ENCODE measurements at places on chromosomes 11 and 22. TPM values are rescaled to one million over a fixed set of nuclear protein-coding genes. Genes with fewer than 3 reads are reported as not detected.

- peak overlapping the region; percentile 88 for H3K27ac ChIP-seq
- H3K4me1 ChIP-seq = peaks cover 10% of the 10 kb centered on the region
- H3K36me3 ChIP-seq = peaks cover 15% of the 10 kb centered on the region
- no peaks in the 10 kb centered on the region for H3K27me3 ChIP-seq
These were observed 348 bp downstream of the PLCB3 start for GRCh38 chr11:64251753-64252002.

GRCh38 chr11:63639199-63639832, 25.1 kb upstream of the PLAAT3 start:
- peaks cover 23% of the 10 kb centered on the region for H3K36me3 ChIP-seq
- no peak overlapping the region for H3K4me3 ChIP-seq
- DNase-seq = peak; percentile 27

- peaks cover 41% of the 10 kb centered on the region for H3K36me3 ChIP-seq
- DNase-seq = peak; percentile 37
- peaks cover 14% of the 10 kb centered on the region for H3K4me1 ChIP-seq
- no peak overlapping the region for H3K4me3 ChIP-seq
These were observed 14.8 kb downstream of the BRD1 start for GRCh38 chr22:49812838-49813237.

DNA sequence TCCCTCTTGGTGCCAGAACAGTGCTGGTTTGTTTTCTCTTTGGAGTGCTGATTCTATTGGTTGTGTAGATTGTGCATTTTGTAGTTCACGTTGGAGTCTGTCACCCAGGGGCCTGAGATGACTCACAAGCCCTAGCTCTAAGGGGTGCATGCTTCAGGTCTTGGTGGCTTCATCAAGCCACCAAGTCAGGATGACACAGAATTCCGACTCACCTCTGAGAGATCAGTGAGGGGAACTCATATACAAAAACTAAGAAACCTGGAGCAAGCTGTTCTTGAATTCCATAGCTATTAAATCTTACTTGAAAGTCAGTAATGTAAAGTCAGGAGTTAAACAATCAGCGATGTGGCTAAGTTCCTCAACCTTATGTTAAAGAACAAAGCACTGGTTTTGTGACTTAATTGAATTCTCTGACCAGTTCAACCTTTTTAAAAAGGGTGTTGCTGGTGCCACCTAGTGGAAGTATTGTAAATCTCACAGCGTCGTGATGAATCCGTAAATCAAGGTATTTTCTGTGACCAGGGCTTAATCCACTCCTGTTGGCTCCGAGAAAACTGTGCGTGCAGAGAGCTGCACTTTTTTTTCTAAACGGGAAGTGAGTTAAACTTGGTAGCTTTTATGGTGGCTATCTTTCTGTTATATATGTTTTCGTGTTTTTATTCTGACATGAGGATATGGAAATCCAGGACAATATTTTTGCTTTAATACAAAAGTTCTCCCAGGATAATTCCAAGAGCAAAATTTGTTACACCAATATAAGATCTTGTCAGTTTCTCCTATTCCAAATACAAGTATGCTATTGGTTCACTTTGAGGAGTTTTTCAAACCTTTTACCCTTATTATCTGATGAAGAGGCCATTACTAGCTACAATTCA, 14.6 kb downstream of the MMP13 start:
- no peaks in the 10 kb centered on the region for H3K4me1 ChIP-seq
- H3K4me3 ChIP-seq = no peak overlapping the region
- peak; percentile 73 for DNase-seq
- peaks cover 1% of the 10 kb centered on the region for H3K27me3 ChIP-seq

GRCh38 chr11:79087238-79087960, 353.4 kb downstream of the TENM4 start:
- peak overlapping the region; percentile 62 for H3K27ac ChIP-seq
- H3K27me3 ChIP-seq = no peaks in the 10 kb centered on the region
- DNase-seq = peak; percentile 62
- peaks cover 22% of the 10 kb centered on the region for H3K4me1 ChIP-seq

DNA sequence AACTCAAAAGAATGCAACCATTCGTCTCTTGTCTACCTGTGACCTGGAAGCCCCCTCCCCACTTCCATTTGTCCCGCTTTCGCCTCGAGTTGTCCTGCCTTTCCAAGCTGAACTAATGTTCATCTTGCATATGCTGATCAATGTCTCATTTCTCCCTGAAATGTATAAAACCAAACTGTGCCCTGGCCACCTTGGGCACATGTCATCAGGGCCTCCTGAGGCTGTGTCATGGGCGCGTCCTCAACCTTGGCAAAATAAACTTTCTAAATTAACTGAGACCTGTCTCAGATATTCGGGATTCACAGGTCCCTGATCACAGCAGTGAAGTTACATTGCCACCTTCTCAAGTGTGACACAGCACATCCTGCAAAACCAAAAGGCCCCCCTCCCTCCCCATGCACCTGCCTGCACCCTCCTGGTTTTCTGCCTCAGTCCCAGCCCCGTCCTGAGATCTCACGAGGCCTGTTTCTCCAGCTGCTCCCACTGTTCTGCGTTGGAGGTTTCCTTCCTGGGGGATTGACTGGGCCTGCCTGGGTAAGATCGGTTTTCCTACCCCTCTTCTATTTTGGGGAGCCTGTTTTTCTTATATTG, 1328.7 kb downstream of the TBC1D22A start:
- no peaks in the 10 kb centered on the region for H3K27me3 ChIP-seq
- no peak overlapping the region for H3K4me3 ChIP-seq
- DNase-seq = no peak
- no peak overlapping the region for H3K27ac ChIP-seq
- no peaks in the 10 kb centered on the region for H3K4me1 ChIP-seq
- no peaks in the 10 kb centered on the region for H3K36me3 ChIP-seq

Gene IGF2
- 2.3 TPM for total RNA-seq

- no peak overlapping the region for H3K4me3 ChIP-seq
- H3K27ac ChIP-seq = no peak overlapping the region
These were observed 38.0 kb downstream of the MRGPRD start for GRCh38 chr11:68942751-68943271.

DNA sequence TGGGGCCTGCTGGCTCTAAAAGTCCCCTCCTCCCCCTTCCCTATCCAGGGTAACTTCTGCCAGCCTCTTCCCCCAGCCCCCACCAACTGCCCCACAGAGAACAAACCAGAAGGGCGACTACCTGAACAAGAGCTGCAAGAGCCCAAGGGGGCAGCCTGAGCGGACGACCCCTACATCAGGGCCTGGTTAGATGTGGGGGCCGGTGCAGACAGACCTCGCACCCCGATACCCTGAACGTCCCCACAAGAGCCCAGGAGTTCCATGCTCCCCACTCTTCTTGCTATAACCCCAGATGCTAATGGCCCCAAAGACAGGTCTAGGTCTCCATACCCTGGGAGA, 20.7 kb downstream of the SUN2 start:
- no peak for DNase-seq
- H3K27ac ChIP-seq = no peak overlapping the region
- no peaks in the 10 kb centered on the region for H3K27me3 ChIP-seq
- peaks cover 78% of the 10 kb centered on the region for H3K36me3 ChIP-seq
- H3K4me1 ChIP-seq = peaks cover 5% of the 10 kb centered on the region

DNA sequence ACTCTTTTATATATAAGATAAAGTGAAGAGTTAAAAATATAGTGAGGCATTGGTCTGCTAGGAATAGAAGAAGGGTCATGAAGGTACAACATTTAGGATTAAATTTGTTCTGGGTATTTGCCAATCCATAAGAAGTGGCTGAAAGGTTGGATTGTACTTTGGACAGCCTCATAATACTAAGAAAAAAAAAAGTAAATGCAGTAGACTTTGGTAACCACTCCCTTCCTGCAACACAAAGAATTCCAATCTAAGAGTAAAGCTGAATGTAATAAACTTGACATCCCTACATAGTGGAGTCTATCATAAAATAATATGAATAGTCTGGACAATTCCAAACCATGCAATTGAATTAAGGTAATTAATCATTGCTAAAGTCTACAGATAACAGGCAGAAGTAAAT, 2294.4 kb downstream of the LRRC4C start:
- H3K4me3 ChIP-seq = no peak overlapping the region
- DNase-seq = no peak
- no peaks in the 10 kb centered on the region for H3K27me3 ChIP-seq
- no peak overlapping the region for H3K27ac ChIP-seq
- H3K36me3 ChIP-seq = no peaks in the 10 kb centered on the region
- no peaks in the 10 kb centered on the region for H3K4me1 ChIP-seq

GRCh38 chr22:42714308-42714707, 6.4 kb downstream of the A4GALT start:
- no peak overlapping the region for H3K4me3 ChIP-seq
- no peak overlapping the region for H3K27ac ChIP-seq
- H3K36me3 ChIP-seq = peaks cover 4% of the 10 kb centered on the region
- no peaks in the 10 kb centered on the region for H3K27me3 ChIP-seq
- no peak for DNase-seq

GRCh38 chr11:31492320-31492913, 17.0 kb downstream of the IMMP1L start:
- no peaks in the 10 kb centered on the region for H3K4me1 ChIP-seq
- no peaks in the 10 kb centered on the region for H3K36me3 ChIP-seq
- peak; percentile 61 for DNase-seq
- H3K27ac ChIP-seq = no peak overlapping the region

- no peak for DNase-seq
- 0 out of 2 replicates have a peak, but pooled peaks cover 1% of the 10 kb centered on the region for H3K36me3 ChIP-seq
- no peak overlapping the region for H3K27ac ChIP-seq
- peaks cover 16% of the 10 kb centered on the region for H3K4me1 ChIP-seq
- H3K27me3 ChIP-seq = no peaks in the 10 kb centered on the region
These were observed 16.1 kb downstream of the LRP5 start for GRCh38 chr11:68328374-68329091.

DNA sequence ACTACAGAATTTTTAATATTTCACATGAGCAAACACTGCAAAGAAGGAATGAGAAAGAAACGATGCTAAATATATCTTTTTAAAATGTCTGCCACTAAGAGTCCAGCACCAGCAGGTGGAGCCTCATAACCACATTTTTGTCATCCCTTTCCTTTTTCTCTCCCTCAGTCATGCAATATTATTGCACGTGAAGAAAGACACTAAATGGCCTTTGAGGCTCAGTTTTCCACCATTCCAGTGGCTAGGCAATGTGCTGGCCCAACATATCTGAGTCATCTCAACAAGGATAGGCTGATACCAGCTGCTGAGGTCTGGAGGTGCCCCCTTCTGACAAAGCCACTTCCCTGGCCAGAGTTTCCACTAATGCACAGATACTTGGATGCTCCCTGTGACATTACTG, 1.8 kb downstream of the ALKBH8 start:
- peaks cover 7% of the 10 kb centered on the region for H3K4me1 ChIP-seq
- no peak overlapping the region for H3K4me3 ChIP-seq
- DNase-seq = peak; percentile 66
- H3K27me3 ChIP-seq = no peaks in the 10 kb centered on the region

Gene GRAMD1B
- 6.1 TPM for total RNA-seq

DNA sequence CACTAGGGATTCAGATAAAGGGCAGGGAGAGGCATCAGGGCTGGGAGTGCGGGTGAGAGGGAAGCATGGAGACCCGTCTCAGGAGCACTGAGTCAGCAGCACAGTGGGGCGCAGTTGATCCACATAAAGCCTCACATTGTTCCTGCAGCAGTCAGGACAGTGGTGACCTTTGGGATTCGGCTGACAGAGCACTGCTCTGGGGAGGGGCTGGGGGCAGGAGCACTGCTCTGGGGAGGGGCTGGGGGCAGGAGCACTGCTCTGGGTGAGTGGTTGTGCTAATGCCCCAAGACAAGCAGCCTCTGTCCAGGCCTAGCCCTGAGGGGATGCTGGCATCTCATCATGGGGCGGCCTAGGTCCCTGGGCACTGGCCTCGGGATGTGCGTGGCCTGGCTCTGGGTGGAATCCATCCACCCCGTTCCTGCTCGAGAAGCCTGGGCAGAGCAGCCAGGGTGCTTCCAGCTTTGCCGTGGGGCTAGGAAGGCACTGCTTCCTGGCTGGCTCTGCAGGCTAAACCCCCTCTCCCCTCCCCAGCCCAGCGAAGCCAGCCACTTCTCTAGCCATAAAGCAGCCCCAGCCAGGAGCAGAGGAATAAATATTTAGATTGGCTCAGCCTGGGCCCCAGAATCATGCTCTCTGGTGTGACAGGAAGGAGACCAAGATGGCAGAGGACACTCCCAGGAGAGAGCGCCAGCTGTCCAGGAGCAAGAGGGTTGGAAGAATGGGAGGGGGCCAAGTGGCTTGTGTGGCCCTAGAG, 7.3 kb downstream of the OAF start:
- H3K4me3 ChIP-seq = no peak overlapping the region
- DNase-seq = no peak

All from IMR-90 (cell line).